IPS DF 6.9 (cell line): ENCODE measurements at places on chromosomes 1 and 21.

DNA sequence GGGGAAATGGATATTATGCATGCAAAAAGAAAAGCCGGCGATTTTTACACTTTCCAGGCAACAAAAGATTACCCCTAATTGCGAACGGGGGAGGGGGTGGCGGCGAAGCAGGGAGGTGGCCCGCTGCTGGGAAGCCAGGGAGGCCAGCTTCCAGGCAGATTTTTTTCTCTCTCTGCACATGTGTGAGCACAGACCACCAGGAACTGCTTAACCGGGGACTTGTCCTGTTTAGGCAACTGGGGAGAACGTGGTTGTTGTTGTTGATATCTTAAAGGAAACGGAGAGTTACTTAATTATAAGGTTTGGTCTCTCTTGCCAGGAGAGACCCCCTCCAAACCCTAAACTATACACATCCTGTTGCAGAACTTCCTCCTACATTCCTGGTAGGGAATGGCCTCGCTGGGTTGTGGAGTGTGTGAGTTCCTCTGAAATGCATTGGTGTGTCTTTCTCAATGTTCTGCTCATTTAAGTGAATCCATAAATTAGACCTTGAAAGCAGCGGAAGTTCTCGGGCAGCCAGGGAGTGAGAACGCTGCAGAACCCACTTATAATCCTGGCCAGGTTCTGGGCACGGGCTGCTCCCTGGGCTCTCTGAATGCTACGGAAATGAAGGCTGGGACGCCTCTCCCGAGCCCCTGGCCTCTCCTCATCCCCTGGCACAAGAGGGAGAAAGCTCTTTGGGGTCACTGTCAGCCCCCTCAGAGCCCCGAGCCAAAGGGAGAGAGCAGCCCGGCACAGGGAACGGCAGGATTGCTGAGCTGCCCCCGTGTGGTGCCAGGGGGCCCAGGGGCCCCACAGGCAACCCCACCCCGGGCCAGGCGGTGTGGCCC lies 250.0 kb downstream of the FOXD2 start:
- DNase-seq = no peak

- DNase-seq = no peak
Observed at GRCh38 chr21:44869781-44870747, 3.4 kb downstream of the PTTG1IP start.

GRCh38 chr1:20481643-20482498 lies 4.1 kb downstream of the CAMK2N1 start:
- DNase-seq = no peak

DNA sequence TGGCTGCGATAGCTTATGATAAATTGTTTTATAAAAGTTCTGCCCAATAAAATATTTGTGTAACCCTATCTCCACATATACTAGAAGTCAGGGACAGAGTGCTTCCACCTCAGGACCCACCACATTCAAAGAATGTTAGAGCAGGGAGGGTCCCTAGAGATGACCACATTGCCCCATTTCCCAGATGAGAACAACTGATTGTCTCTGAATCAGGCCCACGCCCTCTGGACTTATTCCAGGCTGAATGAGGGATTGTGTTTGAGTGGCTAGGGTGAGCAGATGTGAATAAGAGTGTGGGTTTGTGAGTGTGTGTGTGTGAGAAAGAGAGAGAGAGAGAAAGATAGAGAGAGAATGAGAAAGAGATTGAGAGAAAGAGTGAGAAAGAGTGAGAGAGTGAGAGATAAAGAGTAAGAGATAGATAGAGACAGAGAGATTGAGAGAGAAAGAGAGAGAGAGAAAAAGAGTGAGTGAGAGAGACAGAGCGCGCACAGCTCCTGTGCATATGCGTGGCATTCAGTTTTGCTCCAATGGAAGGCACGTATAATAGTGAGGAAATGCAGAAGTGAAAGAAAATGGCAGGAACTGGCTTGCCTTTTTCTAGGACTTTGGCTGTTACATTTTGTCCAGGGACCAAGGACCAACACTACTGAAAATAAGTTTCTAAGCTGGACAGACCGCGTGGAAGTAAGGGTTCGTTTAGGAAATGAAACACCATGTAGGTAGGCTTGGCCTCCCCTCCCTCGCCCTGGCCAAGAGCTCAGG lies 94.1 kb downstream of the ABCA4 start:
- DNase-seq = no peak

DNA sequence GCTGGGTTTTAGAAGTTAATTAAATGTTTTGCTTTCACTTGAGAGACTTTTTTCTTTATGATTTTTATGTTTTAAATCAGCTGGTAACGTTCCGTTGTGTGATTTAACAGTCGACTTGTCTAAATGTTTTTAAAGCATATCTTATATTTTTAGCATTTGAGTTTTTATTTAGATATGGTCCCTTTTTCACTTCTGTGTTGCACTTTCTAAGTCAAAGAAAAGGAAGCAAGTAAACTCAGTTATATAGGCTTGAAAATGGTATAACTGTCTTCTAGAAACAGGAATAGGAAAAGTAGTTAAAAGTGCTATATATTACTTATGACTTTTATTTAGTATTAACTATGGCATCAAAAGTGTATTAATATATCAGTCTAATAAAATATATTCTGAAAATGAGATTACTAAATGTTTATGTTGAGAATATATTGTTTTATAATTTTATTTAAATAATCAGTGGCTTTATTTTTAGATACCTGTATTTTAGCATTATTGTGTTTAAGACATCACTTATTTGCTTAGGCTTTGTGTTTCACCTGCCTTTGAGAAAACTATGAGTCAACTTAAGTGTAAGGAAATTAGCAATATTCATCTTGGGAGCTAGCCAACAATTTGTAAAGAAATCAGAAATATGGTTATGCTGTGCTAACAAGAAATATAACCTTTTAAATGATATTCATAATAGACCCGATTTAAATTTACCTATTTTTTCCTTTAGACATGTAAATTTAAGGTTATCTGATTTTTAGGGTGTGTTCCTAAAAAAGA lies 60.5 kb downstream of the RABGAP1L start:
- no peak for DNase-seq

DNA sequence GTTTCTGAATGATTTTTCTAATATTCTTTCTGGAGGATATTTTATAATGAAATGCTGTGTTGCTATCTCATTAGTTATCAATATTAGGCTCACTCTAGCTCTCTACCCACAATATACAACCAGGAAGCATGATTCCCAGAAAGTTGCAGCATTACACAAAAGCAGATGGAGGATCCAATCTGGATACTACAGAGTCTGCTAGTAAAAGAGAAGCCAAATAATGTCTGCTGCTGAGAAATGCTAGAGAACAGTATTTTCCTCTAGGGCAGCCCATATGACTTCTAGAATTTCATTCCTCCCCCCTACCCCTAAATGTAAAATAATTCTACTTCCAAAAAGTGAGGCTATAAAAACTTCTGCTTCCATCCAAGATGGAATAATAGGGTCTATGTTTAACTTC lies 239.8 kb downstream of the ZNF648 start:
- DNase-seq = no peak

DNA sequence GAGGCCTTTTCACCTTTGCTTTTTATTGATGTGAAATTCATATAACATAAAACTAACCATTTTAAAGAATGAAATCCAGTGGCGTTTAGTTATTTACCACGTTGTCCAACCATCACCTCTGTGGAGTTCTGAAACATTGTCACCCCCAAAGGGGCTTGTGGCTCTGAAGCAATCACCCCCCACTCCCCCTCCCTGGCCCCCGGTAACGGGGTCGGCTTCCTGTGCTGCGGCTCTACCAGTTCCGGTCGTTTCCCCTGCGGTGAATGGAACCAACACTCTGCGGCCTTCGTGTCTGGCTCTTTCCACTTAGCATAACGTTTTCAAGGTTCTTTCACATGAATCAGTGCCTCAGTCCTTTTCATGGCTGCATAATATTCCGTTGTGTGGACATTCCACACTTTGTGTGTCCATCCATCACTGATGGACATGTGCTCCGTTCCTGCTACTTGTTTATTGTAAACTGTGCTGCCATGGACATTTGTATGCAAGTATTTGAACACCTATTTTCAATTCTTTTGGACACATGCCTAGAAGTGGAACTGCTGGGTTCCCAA lies 1.8 kb upstream of the ISG15 start:
- DNase-seq = no peak

DNA sequence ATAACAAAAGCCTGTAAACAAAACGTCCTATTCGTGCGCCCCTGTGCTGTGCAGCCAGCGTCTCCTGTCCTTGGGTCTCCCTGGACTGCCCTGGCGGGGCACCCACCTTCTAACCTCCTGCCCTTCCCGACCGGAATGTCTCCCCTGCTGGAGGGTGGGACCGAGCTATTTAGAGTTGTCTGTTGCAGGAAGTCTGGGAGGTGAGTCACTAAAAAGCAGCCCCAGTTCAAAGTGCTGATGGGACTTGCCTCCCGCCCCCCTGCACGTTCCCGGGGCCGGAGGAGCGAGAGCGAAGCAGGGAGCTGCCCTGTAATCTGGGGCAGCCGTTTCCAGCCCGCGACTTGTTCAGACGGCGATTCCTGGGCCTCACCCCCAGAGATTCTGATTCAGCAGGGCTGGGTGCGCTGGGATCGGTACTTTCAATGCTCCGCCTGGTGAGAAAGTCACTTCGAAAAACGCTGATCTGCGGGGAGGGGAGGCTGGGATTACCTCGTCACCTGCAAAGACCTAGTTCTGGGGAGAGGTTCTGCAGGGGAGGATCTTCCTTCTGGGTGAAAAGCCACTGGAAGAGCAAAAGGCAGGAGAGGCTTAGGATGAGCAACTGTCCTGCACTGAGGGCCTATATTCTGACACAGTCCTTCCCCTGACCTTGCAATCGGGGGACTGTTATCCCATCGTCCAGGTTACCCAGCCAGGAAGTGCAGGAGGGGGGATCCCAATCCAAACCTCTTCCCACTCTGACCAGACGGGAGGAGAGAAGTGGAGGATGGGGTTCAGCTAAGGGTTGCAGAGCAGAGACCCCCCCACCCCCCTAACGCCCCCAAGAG lies 1.2 kb upstream of the DHRS3 start:
- DNase-seq = no peak

GRCh38 chr1:97562081-97562480 lies 358.8 kb downstream of the DPYD start:
- DNase-seq = no peak

DNA sequence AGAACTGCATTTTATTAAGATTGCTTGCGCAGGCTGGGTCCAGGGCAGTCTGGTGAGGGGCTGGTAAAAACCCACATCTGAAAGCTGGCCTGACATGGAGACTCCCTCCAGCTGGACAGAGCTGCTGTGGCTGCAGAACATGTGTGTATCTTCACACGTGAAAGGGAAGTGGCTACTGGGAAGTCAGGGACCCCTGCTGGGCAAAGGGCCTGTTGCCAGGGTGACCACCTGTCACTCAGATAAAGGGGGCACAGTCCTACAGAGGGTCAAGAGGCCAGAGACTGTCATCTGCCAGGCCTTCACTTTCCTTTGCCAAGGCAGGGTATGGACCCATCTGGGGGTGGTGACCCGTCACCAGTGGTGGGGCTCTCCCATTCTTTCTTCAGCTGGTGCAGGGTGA lies 17.5 kb downstream of the NKAIN1 start:
- DNase-seq = no peak

DNA sequence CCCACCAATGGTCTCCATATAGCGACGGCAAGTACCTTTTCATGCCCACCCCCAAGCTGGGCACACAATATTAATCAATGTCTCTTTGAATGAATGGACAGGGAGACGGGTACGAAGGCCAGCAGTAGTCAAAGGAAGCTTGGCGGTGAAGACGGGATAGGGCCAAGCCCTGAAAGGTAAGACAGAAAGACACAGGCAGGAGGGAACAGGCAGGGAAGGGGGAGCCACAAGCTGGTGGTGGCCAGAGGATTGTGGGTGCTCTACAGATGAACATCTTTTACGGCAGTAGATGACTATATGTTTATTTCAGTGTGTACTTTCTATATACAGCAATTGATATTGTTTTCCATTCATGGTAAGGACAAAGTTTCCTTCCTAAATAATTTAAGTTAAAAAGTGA lies 16.3 kb downstream of the CAPZB start:
- no peak for DNase-seq

DNA sequence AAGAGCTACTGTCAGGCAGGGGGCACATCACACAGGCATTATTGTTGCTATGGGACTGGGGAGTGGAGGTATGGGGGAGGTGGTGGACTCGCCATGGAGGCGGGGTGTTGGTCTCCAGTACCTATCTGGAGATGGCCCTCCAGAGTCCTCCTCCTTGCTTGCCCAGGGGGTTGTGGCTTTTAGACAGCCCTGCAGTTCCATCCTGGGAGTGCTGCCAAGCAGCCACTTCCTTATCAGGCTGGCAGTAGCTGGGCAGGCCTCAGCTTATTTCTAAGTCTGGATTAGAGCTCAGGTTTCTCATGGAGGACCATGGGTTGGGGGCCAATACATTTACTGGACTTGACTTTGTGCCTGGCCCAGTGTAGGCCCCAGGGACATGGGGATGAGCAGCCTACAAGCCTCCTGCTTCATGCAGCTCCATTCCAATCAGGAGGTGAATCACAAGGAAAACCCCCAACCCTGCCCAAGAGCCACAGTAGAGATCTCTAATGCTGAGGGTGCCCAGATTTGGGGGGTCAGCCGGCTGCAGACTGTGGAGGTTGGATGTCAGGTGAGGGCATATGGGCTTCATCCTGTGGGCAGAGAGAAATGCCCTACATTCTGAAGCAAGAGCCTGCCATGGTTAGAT lies 210.7 kb upstream of the EDN2 start:
- DNase-seq = no peak

- no peak for DNase-seq
Observed at GRCh38 chr1:181040284-181040865, 6.6 kb downstream of the MR1 start.

DNA sequence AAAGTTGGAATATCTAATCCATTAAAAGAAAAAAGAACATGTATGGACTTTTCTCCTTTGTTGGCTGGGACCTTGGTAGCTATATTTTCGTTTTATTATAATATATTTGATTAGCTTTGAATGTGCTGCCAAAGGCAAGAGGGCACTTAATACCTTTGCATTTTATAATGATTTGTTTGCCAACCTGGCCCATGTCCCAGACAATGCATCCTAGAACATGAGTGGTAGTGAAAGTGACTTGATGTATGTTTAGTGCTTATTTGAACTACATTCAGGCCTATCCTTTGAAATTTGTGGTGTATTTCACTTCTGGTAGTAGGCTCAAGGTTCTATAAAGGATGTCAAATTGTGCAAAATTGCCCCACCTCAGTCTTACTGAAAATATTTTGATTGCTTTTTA lies 25.9 kb downstream of the CACHD1 start:
- DNase-seq = no peak

DNA sequence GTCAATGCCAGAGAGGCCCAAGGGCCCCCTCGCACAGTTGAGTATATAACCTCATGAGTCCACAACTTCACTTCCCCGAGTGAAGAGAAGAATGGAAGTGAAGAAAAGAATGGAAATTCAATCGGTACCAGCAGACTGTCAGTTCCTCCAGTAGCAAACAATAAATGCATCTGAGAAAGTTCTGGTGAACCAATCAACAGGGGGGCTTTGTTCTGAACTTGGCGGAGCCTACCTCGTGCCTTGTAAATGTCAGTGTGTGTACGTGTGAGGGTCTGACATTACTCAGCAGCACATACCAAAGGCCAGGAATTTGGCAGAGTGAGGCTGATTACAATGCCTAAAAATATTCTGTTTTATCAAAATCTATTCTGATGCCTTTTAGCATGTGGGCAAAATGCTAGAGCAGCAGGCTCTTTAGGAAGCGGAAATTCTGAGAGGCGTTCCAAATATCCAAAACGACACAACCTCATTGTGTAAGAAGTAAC lies 238.5 kb downstream of the LTN1 start:
- DNase-seq = no peak

GRCh38 chr1:174654560-174654959 lies 206.8 kb downstream of the GPR52 start:
- DNase-seq = no peak

- no peak for DNase-seq
Observed at GRCh38 chr1:151790940-151791651, 796 bp upstream of the TDRKH start.

- DNase-seq = no peak
Observed at GRCh38 chr1:25707280-25708016, 90.9 kb downstream of the MAN1C1 start.
